Esophagus muscularis mucosa (tissue), 4 donors: ENCODE measurements at places on chromosomes 7 and 10. TPM values are rescaled to one million over a fixed set of nuclear protein-coding genes. Genes with fewer than 3 reads are reported as not detected.
A peak's percentile ranks its signal among the peaks of the same experiment; 100 is the strongest.

GRCh38 chr7:157318015-157318706 is 18.6 kb upstream of the DNAJB6 start:
- peak overlapping the region; percentile 3 for H3K27ac ChIP-seq
- DNase-seq, result no peak
- no peak overlapping the region for H3K4me3 ChIP-seq
- H3K36me3 ChIP-seq, result no peaks in the 10 kb centered on the region
- no peaks in the 10 kb centered on the region for H3K4me1 ChIP-seq

- no peak overlapping the region for H3K4me3 ChIP-seq
- H3K27me3 ChIP-seq, result no peaks in the 10 kb centered on the region
- no peak overlapping the region for H3K27ac ChIP-seq
- no peaks in the 10 kb centered on the region for H3K36me3 ChIP-seq
- H3K4me1 ChIP-seq, result peaks cover 8% of the 10 kb centered on the region
- DNase-seq, result no peak
These were observed 4.4 kb upstream of the UBE2D1 start for GRCh38 chr10:58330431-58330830.

- peaks cover 5% of the 10 kb centered on the region for H3K36me3 ChIP-seq
- no peak for DNase-seq
- H3K27me3 ChIP-seq, result no peaks in the 10 kb centered on the region
- H3K27ac ChIP-seq, result no peak overlapping the region
- H3K4me3 ChIP-seq, result no peak overlapping the region
These were observed 164.4 kb upstream of the FEZF1 start for GRCh38 chr7:122468945-122469344.

GRCh38 chr7:67842571-67842970 is 845.9 kb downstream of the TYW1 start:
- H3K4me3 ChIP-seq, result no peak overlapping the region
- H3K27ac ChIP-seq, result no peak overlapping the region
- peaks cover 7% of the 10 kb centered on the region for H3K4me1 ChIP-seq
- no peak for DNase-seq

- no peaks in the 10 kb centered on the region for H3K4me1 ChIP-seq
- no peak for DNase-seq
- H3K27ac ChIP-seq, result no peak overlapping the region
- no peaks in the 10 kb centered on the region for H3K27me3 ChIP-seq
- H3K36me3 ChIP-seq, result no peaks in the 10 kb centered on the region
These were observed 6.9 kb downstream of the CPA4 start for GRCh38 chr7:130299866-130300265.

GRCh38 chr7:48173756-48174382 is 2.6 kb downstream of the ABCA13 start:
- no peak overlapping the region for H3K4me3 ChIP-seq
- DNase-seq, result no peak
- H3K27ac ChIP-seq, result no peak overlapping the region
- no peaks in the 10 kb centered on the region for H3K27me3 ChIP-seq
- no peaks in the 10 kb centered on the region for H3K4me1 ChIP-seq

GRCh38 chr10:6986927-6987326 is 406.9 kb upstream of the PRKCQ start:
- H3K27ac ChIP-seq, result peak overlapping the region; percentile 30
- no peaks in the 10 kb centered on the region for H3K36me3 ChIP-seq
- H3K4me1 ChIP-seq, result no peaks in the 10 kb centered on the region
- peak; percentile 72 for DNase-seq

- DNase-seq, result no peak
- no peaks in the 10 kb centered on the region for H3K36me3 ChIP-seq
- H3K4me1 ChIP-seq, result no peaks in the 10 kb centered on the region
These were observed 156.2 kb downstream of the LRRC4 start for GRCh38 chr7:127874951-127875608.

- no peaks in the 10 kb centered on the region for H3K4me1 ChIP-seq
- no peak overlapping the region for H3K4me3 ChIP-seq
- no peak for DNase-seq
- H3K27ac ChIP-seq, result no peak overlapping the region
- peaks cover 15% of the 10 kb centered on the region for H3K27me3 ChIP-seq
- no peaks in the 10 kb centered on the region for H3K36me3 ChIP-seq
These were observed 79.2 kb upstream of the ABI1 start for GRCh38 chr10:26939962-26940354.

Gene VWC2
- 0.06 TPM for total RNA-seq

Gene GPR85
- 0.46 TPM for total RNA-seq

Gene MRLN
- not detected for total RNA-seq

Gene PRKCQ
- total RNA-seq, result 8.0 TPM

Gene TWNK
- total RNA-seq, result 7.0 TPM

Gene AZGP1
- total RNA-seq, result 3.4 TPM
